IMR-90 (cell line): ENCODE measurements at places on chromosomes 13 and 19. TPM values are rescaled to one million over a fixed set of nuclear protein-coding genes. Genes with fewer than 3 reads are reported as not detected.

Gene TTC9B
- not detected in 2 replicates for total RNA-seq

Gene PRR12
- total RNA-seq = 0.28 and 0.36 TPM in 2 replicates

Gene NTF4
- total RNA-seq = 0.18 TPM in 1 of 2 replicates, not detected in the other

Gene RNF113B
- not detected in 2 replicates for total RNA-seq

Gene CCDC169
- total RNA-seq = 0.54 and 0.83 TPM in 2 replicates

Gene LGALS14
- total RNA-seq = not detected in 2 replicates

Gene CABP5
- total RNA-seq = not detected in 2 replicates

Gene NCAN
- not detected in 2 replicates for total RNA-seq

Gene TNNT1
- total RNA-seq = 1.3 and 3.1 TPM in 2 replicates

Gene HIPK4
- total RNA-seq = 0.18 and 0.28 TPM in 2 replicates

Gene CCNA1
- total RNA-seq = not detected in 2 replicates

Gene ONECUT3
- total RNA-seq = not detected in 2 replicates

Gene ELSPBP1
- not detected in 2 replicates for total RNA-seq

Gene NKPD1
- total RNA-seq = under 0.01 TPM in 2 replicates

Gene FBXW9
- total RNA-seq = 8.6 and 9.5 TPM in 2 replicates

Gene ZNF69
- 10.8 and 12.0 TPM in 2 replicates for total RNA-seq

Gene MRI1
- total RNA-seq = 26.7 and 28.9 TPM in 2 replicates

Gene FAM216B
- not detected in 2 replicates for total RNA-seq

Gene KRTDAP
- total RNA-seq = not detected in 2 replicates

Gene MISP3
- under 0.01 TPM in 2 replicates for total RNA-seq

Gene PSG6
- total RNA-seq = 0.18 TPM in 1 of 2 replicates, not detected in the other

Gene LILRA2
- total RNA-seq = not detected in 2 replicates

Gene IQCN
- total RNA-seq = 0.18 and 0.28 TPM in 2 replicates

Gene IFNL2
- not detected in 2 replicates for total RNA-seq

Gene GFY
- total RNA-seq = not detected in 2 replicates

Gene PEAK3
- under 0.01 TPM in 1 of 2 replicates, not detected in the other for total RNA-seq

Gene SPTBN4
- total RNA-seq = 0.72 and 0.83 TPM in 2 replicates

Gene B3GNT3
- total RNA-seq = not detected in 2 replicates

Gene RGL3
- 0.18 TPM in 1 of 2 replicates, not detected in the other for total RNA-seq

Gene KLK4
- total RNA-seq = not detected in 2 replicates

Gene RASAL3
- not detected in 2 replicates for total RNA-seq

Gene CPB2
- total RNA-seq = not detected in 2 replicates
